Stimulated activated CD4-positive, alpha-beta T cell treated with anti-CD3 and anti-CD28 coated beads, Interleukin-15, amount 100 ng/mL, for 1 hour (primary cell): ENCODE measurements at places on chromosomes 11 and 22.

DNA sequence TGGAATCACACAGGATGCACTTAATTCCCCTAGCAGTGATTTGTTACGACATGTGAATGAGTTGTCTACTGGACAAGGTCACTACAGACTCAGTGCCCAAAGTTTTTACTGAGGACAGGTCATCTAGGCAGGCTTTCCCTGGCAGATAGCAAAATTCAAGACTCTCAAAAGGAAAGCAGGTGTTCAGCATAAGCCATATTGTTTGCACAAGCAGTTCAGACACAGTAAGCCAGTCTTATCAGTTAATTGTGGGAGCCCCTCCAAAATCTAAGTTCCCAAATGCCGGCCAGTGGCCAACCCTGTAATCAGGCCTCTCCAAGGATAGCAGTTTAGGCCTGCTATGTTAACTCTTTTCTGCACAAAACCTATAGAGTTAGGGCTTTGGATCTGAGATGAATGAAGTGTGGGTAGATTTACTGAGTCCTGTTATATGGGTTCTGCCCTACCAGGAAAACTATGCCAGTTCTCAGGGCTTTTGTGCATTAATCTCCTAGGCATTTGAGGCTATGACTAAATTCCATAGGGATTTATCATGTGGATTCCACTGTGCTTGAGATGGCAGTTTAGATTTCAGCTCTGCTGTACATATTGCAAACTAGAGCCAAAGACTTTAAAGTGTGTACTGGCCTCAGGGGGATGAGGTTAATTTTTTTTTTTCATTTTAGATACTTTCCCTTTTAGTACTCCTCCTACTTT lies 4.8 kb upstream of the ARHGEF12 start:
- DNase-seq, result no peak

DNA sequence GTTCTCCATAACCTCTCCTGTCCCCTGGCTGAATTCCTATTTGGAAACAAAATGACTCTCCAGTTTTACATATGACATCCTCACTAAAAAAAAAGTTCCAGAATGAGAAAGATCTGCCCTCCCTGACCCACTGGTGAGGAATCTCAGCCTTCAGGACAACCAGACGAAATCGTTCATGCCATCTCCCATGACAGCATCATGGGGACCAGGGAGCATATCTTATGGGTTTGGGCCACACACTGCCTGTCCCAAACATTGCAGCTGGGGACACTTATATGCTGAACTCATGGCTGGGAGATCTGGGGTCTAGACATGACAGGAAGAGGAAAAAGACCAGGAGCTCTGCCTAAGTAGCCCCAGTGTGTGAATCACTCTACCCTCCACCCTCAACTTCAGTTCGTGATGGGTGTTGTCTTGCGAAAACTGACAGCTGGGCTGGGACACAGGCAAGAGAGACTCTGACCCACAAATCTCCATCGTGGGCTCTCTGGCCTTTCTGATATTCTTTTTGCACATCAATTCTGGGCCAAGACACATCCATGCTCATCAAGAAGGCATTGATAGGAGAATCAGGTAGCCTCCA lies 102.0 kb downstream of the ZNF280B start:
- DNase-seq, result no peak

GRCh38 chr11:47913529-47914244 lies 65.5 kb upstream of the NUP160 start:
- DNase-seq, result no peak

DNA sequence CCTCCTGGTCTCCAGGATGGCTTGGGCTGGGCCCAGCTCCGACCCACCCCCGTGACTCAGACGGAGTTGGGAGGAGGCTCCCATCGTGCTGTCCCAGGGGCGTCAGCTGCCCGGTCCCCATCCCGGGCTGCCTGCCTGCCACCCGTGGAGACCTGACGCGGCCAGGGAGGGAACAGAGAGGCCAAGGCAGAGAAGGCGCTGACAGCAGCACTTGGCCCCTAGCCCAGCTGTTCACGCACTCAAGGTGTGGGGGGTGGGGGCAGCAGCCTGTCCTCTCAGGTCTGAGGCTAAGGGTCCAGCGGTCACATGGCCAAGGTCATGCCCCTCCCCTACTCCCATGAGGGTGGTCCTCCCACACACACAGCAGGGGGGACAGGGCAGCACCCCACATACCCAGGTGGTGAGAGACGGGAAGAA lies 48.6 kb downstream of the ELFN2 start:
- DNase-seq, result no peak

DNA sequence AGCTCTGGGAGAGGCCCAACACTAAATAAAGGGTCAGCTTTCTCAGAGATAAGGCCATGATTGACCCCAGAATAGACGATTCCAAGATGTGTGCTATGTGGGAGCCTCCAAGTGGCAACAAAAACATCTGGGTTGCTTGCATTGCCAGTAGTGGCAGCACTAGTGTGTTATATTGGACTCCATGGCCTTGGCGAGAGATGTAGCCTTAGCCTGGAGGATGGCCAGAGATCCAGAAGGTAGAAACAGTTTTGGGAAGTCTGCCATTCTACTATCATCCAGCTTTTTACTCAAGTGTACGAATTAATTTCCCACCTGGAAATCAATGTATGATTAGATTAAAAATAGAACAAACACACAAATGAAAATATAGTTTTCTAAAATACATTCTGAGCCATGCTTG lies 3.0 kb downstream of the OR8D4 start:
- no peak for DNase-seq

- DNase-seq, result no peak
These were observed 709 bp upstream of the ST3GAL4 start for GRCh38 chr11:126354631-126355323.

- DNase-seq, result no peak
These were observed 249.1 kb downstream of the TTC28 start for GRCh38 chr22:28430466-28431025.

GRCh38 chr22:33328789-33329296 lies 270.7 kb upstream of the SYN3 start:
- DNase-seq, result no peak

DNA sequence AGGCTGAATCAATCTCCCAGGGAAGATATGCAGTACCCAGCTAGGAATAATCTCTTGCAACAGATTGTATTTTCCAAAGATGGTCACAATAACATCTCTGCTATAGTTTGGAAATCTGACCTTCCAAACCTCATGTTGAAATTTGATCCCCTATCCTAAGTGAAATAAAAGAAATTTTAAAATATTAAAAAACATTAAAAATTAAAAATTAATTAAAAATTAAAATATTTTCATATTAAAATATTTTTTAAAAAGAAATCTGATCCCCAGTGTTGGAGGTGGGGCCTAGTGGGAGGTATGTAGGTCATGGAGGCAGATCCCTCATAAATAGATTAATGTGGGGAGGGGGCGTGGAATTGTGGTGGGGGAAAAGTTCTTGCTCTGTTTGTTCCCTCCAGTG lies 79.7 kb downstream of the FAM168A start:
- DNase-seq, result no peak
